Right ventricle myocardium inferior (tissue), 1 donor: ENCODE measurements at places on chromosomes 7 and 10. TPM values are rescaled to one million over a fixed set of nuclear protein-coding genes. Genes with fewer than 3 reads are reported as not detected.

GRCh38 chr10:80382989-80383388 lies 25.4 kb upstream of the PRXL2A start:
- DNase-seq, result no peak

DNA sequence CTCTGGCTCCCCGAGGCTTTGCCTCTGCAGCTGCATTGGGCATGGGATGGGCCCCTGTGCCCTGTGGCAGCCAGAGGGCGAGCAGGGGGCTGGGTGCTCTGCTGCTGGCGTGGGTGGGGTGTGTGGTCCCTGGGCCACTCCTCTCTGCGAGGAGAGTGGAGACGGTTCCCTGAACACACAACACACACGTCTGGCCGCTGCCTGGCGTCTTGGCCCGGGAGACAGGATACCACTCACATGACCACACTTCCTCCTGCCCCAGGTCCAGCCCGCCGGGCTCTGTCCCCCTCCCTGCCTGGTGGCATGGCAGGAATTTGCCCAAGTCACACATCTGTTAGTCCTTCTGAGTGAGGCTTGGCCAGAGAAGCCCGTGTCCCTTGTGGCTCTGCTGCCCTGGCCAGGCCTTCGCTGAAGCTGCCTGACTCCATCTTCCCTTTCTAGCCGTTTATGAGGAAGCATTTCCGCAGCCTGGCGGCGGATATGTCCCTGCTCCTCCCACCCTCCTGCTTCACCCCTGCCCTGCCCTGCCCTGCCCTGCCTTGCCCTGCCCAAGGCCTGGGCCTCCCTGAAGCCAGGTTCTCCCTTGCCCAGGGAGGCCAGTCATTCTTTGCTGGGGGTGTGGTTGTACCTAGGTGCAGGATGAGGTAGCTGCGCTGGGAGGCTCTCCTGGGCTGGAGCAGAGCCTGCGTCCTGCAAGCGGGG lies 3.0 kb downstream of the BRI3 start:
- DNase-seq, result peak; percentile 93

The DENND2A gene
- 15.0 TPM for total RNA-seq

The ANKRD7 gene
- total RNA-seq, result 0.70 TPM

DNA sequence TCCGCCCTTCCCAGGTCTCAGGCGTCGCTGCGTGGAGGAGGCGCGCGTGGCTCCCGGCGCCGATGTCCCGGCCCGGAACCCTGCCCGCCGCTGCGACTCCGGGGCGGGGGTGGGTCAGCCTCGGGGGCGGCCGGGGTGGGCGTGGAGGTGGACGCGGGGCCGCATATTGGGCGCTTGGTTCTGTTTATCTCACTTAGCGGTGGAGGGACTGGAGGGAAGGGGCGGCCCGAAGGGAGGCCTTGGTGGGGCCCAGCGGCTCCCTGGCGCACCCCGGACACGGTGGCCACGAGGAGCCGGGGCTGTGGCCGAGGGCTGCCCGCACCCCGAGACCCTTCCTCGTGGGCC lies 8.6 kb downstream of the UNCX start:
- peak; percentile 17 for DNase-seq

The MPP7 gene
- total RNA-seq, result 13.1 TPM

- DNase-seq, result no peak
Observed at GRCh38 chr10:107666214-107666613, 501.7 kb upstream of the SORCS1 start.

The AZGP1 gene
- total RNA-seq, result 94.1 TPM

The NPC1L1 gene
- 0.05 TPM for total RNA-seq

- DNase-seq, result no peak
Observed at GRCh38 chr10:33216661-33217427, 117.6 kb downstream of the NRP1 start.
